ENCODE measurements at places on chromosomes 7 and 10. TPM values are rescaled to one million over a fixed set of nuclear protein-coding genes. Genes with fewer than 3 reads are reported as not detected.

Gene NDUFA5
- total RNA-seq, result 62.1 TPM

Gene MSMB
- not detected for total RNA-seq

Gene GNGT1
- not detected for total RNA-seq

Gene PLCE1
- total RNA-seq, result not detected

Gene PLXDC2
- total RNA-seq, result not detected

Gene KIAA1217
- 2.0 TPM for total RNA-seq

Gene TAS2R41
- total RNA-seq, result not detected

Gene BMPER
- total RNA-seq, result not detected

Gene EVX1
- total RNA-seq, result not detected

Gene PCLO
- total RNA-seq, result not detected

Gene PDGFA
- total RNA-seq, result 12.2 TPM

Gene PDE6C
- total RNA-seq, result not detected

Gene SPDYE5
- not detected for total RNA-seq

Gene NAT16
- total RNA-seq, result not detected

Gene GNA12
- total RNA-seq, result 31.0 TPM

Gene TMEM176B
- not detected for total RNA-seq

Gene PIK3CG
- 28.1 TPM for total RNA-seq

Gene C10orf88
- total RNA-seq, result 15.7 TPM

Gene SPDYE11
- total RNA-seq, result not detected

Gene SPDYE2B
- total RNA-seq, result not detected

Gene EIF3A
- 183 TPM for total RNA-seq

All from activated CD4-positive, alpha-beta T cell treated with anti-CD3 and anti-CD28 coated beads, Interleukin-2, amount 10 ng/mL, durations not matched to agents 24 days and 14 days (primary cell).